Germinal center (tissue), 1 donor: ENCODE measurements at places on chromosomes 6 and 20.

- DNase-seq = no peak
Observed at GRCh38 chr6:47196113-47196512, 113.6 kb downstream of the TNFRSF21 start.

DNA sequence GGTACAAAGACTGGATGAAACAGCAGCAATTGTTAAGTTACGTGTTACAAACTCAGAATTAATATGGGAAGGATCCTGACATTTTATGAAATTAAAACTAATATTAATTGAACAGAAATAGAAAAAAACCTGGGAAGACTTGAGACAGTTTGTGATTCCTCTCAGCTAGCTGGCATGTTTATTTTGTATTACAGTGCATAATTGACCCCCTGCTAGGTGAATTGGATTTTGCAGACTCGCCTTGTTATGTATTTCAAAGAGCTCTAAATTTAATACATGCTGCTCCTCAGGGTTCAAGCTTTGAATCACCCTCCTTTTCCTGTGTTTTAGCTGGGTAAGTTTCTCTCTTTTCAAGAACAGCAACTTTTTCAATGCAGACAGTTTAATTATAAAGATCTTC lies 339.4 kb downstream of the PLCB1 start:
- no peak for DNase-seq

- no peak for DNase-seq
Observed at GRCh38 chr6:124297507-124297906, 493.8 kb downstream of the NKAIN2 start.

DNA sequence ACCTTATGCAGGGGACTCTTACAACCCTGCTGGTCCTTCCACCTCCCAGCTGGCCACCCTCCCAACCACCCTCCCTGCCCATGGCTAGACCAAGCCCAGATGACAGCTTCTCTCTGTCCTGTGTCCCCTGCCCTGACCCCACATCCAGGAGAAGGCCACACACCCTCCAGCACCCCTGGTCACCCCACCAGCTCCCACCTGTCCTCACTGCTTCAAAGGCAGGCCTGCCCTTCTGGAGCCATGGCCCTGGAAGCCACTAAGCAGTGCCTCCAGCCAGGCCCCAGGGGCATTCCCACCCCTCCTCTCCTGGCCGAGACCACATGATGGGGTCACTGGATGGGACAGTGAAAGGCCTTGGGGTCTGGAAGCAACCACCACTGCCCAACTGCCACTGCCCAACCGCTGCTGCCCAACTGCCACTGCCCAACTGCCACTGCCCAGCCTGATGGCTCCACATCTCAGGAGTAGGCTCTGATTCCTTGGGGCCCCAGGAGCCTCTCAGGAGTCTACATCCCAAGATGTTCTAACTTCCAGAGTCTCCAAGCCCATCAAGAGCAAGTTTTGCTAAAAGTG lies 30.5 kb downstream of the UBD start:
- no peak for DNase-seq

- no peak for DNase-seq
Observed at GRCh38 chr20:56998438-56998837, 268.0 kb downstream of the BMP7 start.

GRCh38 chr20:19495905-19496703 lies 262.0 kb upstream of the RIN2 start:
- no peak for DNase-seq

DNA sequence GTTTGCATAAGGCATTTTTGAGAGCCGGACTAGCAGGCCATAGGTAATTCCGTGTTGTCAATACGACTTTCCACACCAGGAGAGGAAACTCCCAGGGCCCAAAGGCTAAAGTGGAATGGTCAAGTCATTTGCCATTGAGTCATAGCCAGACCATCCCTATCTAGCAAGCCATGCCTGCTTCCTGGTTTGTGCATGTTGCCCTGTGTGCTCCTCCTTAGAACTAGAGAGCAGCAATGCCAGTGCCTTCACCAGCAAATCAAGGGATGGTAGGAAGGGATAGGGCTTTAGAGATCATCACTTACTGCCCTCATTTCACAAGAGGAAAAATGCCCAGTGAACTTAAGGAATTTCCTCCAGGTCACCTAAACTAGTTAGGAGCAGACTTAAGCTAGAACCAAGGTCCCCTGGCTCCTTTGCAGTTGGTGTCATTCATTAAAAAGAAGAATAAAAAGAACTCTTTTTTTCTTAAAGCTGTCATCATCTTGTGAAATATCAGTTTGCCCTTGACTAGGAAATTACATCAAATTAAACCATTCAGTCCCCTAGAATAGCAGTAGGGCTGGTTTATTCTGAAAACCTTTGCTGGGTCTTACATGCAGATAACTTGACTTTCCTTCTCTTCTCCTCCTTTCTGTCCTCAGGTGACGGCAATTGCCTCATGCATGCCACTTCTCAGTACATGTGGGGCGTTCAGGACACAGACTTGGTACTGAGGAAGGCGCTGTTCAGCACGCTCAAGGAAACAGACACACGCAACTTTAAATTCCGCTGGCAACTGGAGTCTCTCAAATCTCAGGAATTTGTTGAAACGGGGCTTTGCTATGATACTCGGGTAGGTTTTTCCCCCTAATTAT lies 7.4 kb downstream of the TNFAIP3 start:
- DNase-seq = no peak

DNA sequence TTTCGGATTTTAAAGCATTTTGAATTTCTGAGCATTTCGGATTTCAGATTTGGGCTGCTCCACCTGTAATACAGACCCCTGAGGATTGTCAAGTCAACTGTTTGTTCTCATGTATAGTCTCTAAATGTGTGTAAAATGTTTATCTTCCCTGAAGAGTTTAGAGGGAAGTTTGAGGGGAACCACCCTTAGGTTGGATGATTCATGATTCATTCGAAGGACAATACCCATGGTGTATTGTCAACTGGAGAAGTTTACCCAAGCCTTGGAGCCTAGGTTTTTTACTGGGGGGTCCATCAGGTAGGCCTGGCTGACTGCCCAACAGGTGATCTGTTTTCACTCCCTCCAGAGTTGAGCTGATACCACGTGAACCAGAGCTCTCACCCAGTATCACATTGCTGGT lies 18.9 kb downstream of the GSTA4 start:
- DNase-seq = no peak

- DNase-seq = no peak
Observed at GRCh38 chr6:10411131-10411970, 3.5 kb downstream of the TFAP2A start.

DNA sequence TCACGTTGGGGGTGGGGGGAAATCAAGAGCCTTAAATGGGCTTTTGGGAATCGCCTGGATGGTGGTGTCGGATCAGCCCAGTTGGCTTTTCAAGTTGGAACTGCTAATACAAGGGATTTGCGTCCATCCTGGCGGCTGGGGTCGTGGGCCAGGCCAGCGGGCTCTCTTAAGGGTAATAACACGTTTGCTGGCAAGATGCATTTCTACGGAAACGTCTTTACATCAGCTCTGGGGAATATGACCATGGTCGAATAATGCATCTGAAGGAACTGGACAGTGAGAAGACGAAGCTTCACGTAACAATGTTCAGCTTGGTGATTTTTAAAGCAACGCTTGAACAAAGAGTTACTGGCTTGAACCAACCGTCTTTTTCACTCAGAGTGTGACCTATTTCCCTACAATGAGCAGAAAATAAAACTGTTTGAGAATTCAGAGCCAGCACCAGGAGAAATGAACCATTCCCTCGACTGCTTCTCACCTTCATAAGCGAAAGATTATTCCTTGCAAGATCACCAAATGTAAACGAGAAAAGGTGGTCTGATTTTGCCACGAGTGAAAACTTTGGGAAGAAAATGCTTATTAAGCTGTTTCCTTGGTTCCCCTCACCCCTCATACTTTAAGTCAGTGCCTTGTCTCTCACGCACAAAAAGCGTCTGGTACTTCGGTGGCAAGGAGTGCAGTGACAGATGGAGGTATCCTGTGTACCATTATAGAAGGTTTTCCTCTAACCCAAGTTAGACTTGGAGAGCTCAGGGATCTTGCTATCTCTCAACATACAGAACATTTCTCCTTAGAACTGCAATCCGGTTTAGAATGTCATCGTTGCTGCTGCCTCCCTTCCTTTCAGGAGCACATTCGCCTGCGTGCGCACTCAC lies 1.4 kb upstream of the MARCKS start:
- peak; percentile 11 for DNase-seq

GRCh38 chr20:21512634-21513180 lies 1.2 kb downstream of the NKX2-2 start:
- no peak for DNase-seq

GRCh38 chr6:55937951-55938690 lies 62.7 kb upstream of the BMP5 start:
- DNase-seq = no peak

- DNase-seq = no peak
Observed at GRCh38 chr6:100452998-100453397, 11.7 kb downstream of the SIM1 start.

DNA sequence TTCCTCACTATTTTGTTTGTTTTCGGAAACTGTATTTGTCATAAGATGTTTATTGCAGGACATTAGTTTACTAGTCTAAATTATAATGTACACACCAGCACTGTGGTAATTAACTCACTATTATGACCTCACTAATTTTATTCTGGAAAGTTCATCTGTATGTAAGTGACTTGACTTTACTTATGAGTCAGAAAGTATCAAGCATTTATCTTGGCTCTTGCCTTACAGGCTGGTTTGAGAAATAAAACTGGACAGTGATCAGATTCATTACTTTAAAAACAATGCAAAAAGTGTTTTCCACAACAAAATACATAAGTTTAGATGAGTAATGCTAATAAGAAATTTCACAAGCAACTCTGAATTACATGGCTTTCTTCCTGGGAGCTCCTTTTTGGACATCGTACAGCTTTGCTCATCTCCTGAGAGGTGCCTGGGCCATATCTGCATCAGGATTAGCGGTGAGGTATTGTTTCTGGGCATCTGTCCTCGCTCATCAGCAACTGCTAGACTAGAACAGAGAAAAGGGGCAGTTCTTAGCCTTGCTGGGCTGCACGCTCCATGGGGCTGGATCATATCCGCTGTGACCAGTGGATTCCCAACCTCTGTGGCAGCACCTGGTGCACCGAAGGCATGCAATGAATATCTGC lies 179.8 kb downstream of the SOD2 start:
- no peak for DNase-seq

DNA sequence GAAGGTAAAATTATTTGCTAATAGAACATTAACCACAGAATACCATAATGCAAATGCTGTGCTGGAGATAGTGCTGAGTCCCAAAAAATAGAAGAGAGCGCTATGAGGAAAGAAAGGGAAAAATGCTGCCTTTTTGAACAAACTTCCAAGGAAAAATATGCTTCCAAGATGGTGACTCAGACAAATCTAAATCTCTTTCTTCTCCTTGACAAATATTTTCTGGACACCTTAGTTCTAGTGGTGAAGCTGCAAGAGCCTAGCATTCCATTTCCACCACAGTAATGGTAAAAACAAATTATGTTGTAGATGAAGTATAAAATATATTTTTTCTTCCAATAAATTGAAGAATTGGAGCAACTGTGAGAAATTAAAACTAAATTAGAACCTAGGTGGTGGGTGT lies 155.6 kb upstream of the TBX18 start:
- DNase-seq = no peak

DNA sequence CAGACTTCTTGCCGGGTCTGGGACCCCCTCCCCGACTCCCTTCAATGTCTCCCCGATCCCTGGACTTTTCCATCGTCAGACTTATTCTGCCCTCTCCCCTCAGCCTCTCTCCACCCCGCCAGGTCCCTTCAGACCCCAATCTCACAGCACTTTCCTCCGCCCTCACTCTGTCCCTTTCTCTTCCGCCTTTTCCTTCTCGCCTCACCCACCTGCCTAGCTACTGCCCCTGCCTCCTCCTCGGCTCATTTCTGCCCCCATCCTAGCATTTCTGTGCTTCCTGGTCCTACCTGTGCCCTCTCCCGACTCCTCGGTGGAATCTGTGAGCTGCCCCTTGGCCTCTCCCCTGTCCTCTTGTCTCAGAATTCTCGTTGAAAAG lies 616 bp downstream of the CHMP4B start:
- peak; percentile 79 for DNase-seq

DNA sequence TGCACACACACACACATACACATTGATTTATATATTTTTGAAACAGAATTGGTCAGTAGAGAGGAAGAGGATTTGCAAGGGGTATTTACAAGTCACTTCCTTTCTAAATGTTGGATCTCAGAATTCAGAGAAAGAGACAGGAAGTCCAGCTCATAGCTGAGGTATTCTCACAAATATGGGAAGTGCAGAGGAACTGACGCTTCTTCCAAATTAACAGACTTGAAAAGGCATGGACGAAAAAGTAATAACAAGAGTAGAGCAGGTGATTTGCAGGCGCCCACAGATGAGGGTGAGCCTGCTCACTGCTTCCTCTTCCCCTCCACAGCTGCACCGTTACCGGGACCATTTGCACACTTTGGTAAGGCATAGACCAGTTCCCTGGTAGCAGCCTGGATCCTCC lies 246.4 kb downstream of the PHACTR1 start:
- DNase-seq = no peak

DNA sequence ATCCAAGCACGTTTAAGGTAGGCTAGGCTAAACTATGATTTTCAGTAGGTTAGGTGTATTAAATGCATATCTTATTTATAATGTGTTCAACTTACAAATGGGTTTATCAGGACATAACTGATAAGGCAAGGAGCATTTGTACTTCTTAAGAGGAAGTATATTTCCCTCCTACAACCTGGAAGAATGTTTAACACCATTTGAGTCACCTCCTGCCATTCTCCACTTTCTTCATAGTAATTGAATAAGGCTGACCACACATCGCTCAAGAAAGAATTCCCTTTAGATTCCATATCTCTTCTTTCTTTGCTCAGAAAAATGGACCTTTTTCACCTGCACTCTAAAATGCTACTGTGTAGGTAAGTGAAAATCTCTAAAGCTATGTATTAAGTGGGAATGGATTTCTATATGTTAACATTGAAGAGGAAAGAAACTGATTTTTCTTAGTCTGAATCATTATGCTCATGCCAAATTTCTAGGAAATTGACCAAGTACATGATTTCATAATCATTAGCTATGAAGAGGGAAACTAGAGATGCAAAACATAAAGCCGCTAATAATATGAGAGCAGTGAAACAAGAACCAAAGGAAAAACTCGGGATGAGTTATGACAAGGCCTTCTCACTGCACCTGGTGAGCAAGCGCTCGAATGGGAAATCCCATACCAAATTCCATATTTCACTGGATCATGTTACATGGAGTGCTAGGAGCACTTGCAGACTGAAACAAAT lies 210.4 kb downstream of the ALDH8A1 start:
- DNase-seq = no peak

- DNase-seq = no peak
Observed at GRCh38 chr6:145865175-145865574, 50.6 kb upstream of the FBXO30 start.

DNA sequence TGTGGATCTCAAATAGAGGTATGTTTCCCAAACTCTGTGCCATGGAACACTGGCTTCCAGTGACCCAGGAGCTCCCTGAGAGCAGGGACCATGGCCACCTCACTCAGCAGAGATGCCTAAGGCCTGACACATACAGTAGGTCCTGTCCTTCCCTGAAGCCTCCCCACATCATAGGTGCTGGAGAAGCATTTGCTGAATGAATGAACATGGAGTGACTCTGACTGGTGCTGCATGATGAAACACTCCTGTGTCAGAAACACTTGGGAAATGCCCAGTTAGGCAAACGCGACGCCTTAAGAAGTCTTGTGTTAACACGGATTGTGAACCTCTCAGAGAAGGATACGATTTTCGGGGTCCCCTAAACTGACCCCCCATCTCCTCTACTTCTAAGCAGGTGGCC lies 14.3 kb downstream of the SLA2 start:
- no peak for DNase-seq

- DNase-seq = no peak
Observed at GRCh38 chr6:80967609-80968008, 784.9 kb downstream of the TENT5A start.

- DNase-seq = no peak
Observed at GRCh38 chr20:12237772-12238171, 320.1 kb downstream of the BTBD3 start.
